ENCODE measurements at places on chromosomes 5 and 9. TPM values are rescaled to one million over a fixed set of nuclear protein-coding genes. Genes with fewer than 3 reads are reported as not detected.

The IL9 gene
- not detected for total RNA-seq

The PAEP gene
- total RNA-seq: not detected

DNA sequence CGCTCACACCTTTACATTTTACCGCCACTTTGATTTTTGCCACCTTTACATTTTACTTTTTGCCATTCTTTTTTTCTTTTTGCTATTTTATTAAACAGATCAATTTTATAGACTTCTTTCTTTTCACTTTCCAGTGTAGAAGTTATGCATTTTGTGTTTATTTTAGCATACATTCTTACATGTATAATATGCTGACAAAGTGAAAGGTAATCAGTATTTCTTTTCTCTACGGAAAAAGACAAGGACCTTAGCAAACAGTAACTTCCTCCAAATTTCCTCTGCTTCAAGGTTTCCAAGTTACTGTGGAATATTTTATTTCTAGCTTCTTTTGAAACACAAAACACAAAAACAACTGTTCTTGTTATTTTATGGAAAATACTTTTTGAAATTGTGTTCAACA, 97.0 kb downstream of the CEMIP2 start:
- DNase-seq: no peak

DNA sequence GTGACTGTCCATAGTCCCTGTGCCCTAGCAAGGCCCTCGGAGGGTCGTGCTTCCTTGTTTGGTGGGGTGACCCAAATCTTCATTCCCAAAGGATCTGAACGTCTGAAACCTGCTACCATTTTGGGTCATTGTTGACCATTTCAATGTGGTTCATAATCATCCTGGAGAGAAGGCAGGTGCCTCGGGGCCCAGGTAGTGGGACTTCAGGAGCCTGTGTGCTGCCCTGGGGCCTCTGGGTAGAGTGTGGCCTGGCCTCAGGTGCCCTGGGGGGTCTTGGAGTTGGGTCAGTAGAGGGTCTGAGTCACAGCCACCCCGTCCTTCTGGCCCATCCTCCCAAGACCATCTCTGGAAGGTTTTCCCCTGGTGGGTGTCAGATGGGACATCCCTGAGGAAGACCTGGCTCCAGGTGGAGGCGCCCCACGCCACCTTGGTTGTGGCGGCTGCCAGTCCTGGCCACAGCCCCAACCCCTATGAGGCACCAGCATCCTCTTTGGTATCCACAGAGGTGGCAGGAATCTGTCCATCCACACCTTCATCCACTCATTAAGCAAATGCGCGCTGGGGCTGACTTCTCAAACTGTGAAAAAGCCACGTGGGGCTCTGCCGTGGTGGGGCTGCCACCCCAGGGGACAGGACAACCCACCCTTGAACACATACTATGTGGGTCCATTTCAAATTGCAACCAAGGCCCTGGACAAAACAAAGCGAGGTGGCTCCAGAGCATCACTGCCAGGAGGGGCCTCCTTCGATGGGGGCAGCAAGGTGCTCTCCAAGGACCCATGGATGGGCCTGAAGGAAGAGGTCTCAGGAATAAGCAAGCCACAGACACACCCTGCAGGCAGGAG, 41.6 kb upstream of the FCN1 start:
- DNase-seq: no peak

DNA sequence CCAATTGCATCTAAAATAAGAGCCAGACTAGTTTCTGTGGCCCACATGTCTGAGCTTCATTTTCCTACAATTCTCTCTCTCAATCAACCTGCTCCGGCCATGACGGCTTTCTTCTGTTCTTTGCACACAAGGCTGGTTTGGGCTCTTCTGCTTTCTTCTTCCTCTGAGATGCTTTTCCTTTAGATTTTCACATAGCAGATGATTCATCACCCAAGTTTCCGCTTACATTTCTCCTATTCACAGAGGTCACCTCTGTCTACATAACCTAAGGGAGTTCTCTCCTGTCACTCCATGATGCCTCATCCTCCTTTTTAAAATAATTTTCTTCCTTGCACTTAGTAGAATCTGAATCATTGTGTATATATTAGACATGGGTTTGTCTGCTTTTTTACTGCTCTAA, 334.6 kb upstream of the TUSC1 start:
- no peak for DNase-seq

The INSL4 gene
- total RNA-seq: 0.81 TPM

DNA sequence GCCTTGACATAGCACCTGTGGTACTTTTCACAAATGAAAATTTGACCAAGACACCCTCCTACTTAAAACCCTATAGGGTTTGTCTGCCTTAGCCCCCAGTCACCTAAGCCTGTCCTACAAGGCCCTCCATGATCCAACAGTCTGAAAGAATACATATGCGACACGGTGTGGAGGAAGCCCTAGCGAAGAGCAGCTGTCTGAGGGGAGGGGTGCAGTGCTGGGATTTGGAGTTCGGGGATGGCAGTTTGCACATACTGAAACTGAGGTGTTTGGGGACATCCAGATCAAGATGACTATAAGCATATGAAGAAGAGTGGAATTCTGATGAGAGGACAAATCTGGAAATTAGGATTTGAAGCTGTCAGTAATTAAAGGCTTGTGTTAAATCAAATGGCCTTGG, 7.2 kb upstream of the MYORG start:
- DNase-seq: no peak

DNA sequence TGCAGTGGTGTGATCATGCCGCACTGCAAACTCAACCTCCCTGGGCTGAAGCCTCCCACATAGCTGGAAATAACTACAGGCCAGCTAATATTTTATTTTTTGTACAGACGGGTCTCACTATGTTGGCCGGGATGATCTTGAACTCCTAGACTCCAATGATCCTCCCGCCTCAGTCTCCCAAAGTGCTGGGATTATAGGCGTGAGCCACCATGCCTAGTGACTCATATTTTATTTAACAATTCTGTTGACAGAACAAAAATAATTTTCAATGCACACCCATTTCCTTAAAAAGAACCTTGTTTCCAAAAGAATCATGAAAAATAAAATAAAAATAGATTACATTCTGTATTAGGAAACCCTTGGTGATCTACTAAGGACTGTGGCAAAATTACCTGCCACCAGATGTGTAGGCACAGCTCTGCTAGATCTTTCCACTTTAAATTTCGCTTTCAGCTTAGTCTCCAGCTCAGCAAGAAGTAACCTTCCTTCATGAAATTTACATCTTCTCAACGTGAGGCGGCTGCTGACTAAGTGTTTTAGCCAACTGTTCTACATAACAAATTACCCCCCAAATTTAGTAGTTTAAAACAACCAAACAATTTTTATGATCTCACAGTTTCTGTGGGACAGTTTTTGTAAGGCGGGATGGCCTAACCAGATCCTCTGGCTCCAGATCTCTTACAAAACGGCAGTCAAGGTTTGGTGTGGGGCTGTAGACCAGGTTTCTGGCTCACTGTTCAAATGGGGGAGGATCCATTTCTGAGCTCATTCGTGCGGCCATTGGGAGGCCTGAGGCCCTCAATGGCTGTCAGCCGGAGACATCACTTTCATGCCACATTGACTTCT, 32.6 kb upstream of the GOLPH3 start:
- DNase-seq: no peak

GRCh38 chr5:10999714-11000113, 238.7 kb upstream of the DAP start:
- no peak for DNase-seq

DNA sequence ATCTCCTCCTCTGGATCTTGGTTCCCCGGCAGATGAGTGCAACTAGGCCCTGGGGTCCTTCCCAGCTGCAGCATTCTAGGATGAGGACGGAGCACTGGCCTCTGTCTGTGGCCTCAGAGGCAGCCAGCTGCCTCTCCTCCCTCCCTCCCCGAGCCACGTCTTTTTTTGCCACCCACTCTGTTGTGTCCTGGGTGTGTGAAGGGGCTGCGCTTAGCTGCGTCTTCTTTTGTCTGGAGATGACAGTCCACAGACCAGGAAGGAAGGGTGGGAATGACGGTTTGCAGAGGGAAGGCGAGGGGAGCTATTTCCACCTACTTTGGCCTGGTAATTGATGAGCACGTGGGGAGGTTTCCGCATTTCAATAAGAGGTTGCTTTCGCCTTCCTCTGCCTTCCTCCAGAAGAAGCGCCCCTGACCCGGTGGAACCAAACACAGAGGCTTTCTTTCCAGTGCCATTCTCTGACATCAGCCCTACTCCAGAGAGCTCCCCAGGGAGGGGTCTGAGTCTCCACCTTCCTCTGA, 34.5 kb upstream of the GABRP start:
- peak; percentile 40 for DNase-seq

DNA sequence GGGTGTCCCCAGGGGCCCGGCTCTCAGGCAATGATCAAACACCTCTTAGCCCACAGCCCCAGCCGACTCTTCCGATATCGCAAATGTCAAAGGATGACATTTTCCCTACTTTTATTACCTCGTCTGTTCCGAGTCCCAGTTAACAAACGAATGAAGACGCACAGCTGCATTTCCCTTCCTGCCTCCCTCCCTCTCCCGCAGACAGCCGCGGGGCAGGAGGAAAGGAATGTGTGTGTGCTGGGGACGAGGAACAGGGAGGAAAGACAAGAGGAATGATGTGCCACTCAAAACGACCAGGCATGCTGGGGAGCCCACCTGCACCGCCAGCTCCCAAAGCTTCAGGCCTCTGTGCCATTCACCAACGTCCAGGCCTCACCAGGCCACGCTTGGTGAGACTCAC, 125.9 kb upstream of the SARDH start:
- DNase-seq: no peak

The CNOT6 gene
- 32.9 TPM for total RNA-seq

DNA sequence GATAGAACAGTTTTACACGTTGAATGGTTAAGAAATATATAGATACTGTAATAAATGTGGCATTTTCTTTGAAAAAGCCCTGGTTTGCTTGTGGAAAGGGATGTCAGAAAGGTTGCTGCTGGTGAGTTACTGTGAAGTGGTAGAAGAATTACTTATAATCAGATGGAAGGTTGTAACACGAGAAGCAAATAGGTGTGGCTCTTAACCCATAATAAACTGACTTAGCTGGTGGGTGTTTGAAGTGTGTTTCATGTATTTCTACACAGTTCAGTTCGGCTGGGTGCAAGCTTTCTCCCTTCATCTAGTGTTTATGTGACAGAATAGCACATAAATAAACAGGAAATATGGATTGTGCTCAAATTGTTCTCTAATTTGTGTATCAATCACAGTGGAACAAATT, 5.5 kb downstream of the CNOT6 start:
- DNase-seq: no peak

The ZFP37 gene
- total RNA-seq: 0.31 TPM

- DNase-seq: no peak
These were observed 44.2 kb downstream of the CD180 start for GRCh38 chr5:67152400-67152799.

The MELK gene
- 43.9 TPM for total RNA-seq

DNA sequence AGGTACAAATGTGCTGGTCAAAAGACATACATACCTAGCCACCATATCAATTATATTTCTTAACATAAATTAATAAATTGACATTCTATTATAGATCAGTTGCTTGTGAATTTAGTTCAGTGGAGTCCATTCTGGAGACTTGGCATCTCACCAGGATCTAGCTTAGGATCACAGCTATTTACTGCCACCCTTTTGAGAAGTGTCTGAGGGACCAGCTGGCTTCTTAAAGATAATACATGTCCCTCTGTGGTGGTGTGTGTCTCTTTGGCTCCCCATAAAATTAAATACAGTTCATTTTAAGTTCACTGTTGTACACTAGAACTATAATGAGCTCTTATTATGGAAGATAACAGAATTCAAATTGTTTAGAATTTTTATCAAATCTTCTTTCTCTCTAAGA, 290.7 kb downstream of the PRELID2 start:
- DNase-seq: no peak

The PRDM9 gene
- total RNA-seq: not detected

The THOC3 gene
- total RNA-seq: 79.5 TPM

The MARCOL gene
- not detected for total RNA-seq

DNA sequence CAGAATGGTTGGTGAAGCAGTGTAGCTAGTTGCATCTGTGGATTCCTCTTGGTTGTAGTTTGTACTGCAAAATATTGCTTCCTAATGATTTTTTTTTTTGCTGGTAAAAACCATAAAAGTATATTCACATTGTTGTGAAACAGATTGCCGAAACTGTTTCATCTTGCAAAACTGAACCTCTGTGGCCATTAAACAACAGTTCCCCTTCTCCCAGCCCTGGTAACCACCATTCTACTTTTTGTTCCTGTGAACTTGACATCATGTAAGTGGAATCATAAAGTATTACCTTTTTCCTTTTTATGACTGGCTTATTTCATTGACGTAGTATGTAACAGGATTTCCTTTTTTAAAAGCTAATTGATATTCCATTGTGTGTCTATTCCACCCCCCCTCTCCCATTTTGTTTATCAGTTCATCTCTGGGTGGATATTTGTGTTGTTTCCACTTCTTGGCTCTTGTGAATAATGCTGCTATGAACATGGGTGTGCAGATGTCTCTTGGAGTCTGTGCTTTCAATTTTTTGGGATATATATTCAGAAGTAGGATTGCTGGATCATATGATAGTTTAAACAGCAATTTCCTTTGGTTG, 11.8 kb downstream of the SUB1 start:
- no peak for DNase-seq

DNA sequence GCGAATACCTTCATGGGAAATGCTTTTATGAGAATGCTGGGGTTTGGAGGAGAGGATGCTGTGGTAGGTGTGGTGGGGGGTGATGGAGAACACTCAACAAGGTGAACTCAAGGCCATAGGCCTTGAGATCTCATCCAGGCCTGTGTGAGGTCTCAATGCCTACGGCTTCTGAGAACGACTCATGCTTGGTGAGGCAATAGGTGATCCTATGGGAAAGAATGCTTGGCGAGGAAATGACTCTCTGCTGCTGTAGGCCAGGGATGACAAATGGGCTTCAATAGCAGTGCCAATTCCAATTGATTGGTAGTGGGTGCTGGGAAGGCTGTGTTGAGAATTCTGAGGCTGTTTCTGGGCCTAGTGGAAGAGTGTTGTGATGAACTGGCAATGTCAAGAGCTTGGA, 280.2 kb upstream of the CLINT1 start:
- DNase-seq: no peak

- DNase-seq: no peak
These were observed 7.0 kb downstream of the AFAP1L1 start for GRCh38 chr5:149278451-149279210.
